ENCODE measurements at places on chromosomes 1 and 21.

GRCh38 chr1:224696891-224697765 lies 81.0 kb downstream of the CNIH3 start:
- no peak for DNase-seq

GRCh38 chr1:186311375-186312051 lies 63.5 kb downstream of the TPR start:
- no peak for DNase-seq

DNA sequence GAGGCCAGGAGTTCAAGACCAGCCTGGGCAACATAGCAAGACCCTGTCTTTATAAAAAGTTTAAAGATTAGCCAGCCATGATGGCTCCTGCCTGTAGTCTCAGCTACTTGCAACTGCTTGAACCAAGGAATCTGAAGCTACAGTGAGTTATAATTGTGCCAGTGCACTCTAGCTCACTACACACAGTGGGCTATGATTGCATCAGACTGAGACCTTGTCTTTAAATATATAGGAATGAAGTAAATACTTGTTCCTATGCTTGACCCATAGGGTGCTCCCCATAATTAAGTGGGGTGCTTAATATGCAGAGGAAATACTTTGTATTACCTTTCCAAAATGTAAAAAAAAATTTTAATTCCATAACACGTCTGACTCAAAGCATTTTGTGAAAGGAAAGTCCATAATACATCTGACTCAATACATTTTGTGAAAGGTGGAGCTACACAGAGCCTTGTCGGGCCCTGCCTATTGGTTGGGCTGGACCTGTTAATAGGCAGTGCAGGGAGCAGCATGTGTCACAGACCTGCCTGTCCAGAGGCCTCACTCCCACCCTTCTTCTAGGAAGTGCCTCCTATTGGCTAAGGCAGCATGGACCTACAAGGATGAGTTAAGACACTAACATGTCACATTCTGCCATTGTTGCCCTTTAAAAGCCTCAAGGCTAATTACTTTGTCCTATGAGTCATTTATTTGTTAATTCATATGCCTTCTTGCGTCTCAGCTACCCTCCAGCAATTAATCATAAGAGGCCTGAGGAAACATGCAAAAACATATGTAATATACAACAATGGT lies 33.6 kb downstream of the CD58 start:
- no peak for DNase-seq

DNA sequence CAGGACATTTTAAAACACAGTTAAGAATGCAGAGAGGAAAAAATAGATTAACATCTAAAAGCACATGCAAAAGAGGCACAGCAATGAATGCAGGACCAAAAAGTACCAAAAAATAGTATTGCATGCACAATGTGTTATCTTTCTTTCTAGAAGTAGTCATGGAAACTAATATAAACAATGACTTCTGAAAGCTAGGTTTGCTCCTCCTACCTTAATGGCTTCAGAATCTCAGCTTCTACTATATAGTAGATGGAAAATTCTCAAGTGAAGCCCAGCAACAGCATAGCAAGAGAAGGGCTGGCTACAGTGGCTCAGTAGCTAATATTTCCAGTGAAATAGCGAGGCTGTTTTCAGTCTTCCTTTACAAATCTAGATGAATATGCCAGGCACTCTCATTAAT lies 125.1 kb downstream of the CRB1 start:
- no peak for DNase-seq

- no peak for DNase-seq
These were observed 270.8 kb downstream of the COL11A1 start for GRCh38 chr1:102837551-102837950.
